Activated T-cell treated with anti-CD3 and anti-CD28 coated beads, Interleukin-2, amount 50 U/mL, for 48 hours (primary cell): ENCODE measurements at places on chromosomes 13 and 19.

- DNase-seq = no peak
Measured at GRCh38 chr13:85434927-85435326, 364.3 kb downstream of the SLITRK6 start.

- DNase-seq = no peak
Measured at GRCh38 chr19:14672188-14672872, 2.3 kb downstream of the ADGRE3 start.

DNA sequence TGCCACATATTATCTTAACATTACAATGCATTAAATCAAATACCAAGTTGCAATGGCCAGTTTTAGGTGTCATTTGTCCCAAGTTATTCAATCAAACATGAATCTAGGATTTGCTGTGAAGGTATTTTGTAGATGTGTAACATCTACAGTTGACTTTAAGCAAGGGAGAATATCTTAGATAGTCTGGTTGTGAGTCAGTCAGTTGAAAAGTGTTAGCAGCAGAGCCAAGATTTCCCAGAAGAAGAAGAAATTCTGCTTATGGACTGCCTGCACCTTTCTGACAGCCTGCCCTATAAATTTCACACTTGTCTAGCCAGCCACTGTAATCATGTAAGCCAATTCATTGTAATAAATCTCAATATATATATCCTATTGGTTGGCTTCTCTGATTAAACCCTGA, 41.3 kb upstream of the INTS6 start:
- no peak for DNase-seq

GRCh38 chr19:47641891-47642485, 33.1 kb downstream of the BICRA start:
- DNase-seq = no peak

- DNase-seq = no peak
Measured at GRCh38 chr13:59680429-59681024, 483.2 kb downstream of the DIAPH3 start.

GRCh38 chr19:17378271-17378670, 1.1 kb upstream of the PLVAP start:
- DNase-seq = no peak

DNA sequence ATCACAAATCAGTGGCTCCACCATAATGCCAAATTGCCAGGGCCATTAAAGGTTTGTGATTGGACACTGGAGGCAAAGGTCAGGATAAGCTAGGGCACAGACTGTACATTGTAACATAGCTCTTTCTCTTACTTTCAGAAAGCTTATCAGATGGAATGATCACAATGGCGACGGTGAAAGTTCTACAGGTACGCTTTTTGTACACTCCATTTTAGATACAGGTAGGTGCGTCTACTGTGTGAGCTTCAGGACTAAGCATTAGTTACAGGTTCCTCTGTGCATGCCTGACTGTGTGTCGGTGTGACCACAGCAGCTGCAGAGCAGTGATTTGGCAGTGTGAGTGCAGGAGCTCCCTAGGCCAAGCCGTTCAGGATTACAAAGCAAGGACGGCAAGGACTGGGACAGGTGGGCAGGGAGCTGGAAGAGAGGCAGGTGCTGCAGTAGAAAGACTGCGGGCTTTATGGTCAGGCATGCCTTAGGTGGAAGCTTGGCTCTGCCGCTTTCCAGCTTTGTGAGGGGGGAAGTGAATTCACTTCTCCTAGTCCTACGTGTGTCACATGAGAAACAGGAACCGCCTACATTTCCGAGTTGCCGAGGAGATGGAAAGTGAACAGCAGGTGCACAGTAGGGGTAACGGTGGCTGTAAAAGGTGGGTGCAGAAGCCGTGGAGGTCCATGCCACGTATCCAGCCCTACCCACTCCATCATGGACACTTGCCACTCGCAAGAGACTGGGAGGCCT, 49.6 kb downstream of the MRPL57 start:
- DNase-seq = no peak

DNA sequence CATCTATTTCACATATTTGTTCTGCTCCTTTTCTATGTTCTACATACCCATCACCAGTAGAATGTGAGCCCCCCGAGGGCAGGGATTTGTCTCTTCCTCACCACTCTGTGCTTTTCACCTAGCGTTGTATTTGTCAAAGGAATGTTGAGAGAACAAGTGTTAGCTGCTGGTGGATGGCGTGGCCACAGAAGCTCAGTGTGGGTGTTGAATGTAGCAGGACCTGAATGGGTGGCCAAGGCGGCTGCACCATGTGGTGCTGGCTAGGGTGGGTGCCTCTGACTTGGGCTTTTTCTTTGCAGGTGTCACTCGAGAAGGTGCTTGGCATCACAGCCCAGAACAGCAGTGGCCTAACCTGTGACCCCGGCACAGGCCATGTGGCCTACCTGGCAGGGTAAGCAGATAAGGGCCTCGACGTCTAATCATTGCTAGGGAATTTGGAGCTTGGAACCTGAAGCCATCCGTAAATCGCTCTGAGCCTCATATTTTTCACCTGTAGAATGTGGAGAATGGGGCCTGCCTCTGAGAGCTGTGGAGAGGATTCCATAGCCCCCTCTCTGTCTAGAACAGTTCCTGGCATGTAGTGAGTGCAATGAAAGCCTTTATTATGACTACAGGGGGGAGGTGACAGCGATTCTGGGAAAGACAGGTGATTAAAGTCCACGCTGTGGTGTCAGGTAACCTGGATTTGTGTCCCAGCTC, 3.9 kb downstream of the WDR62 start:
- DNase-seq = no peak

GRCh38 chr13:67355812-67356476, 125.8 kb upstream of the PCDH9 start:
- DNase-seq = no peak

- no peak for DNase-seq
Measured at GRCh38 chr13:112619730-112620631, 32.0 kb upstream of the TUBGCP3 start.

- no peak for DNase-seq
Measured at GRCh38 chr13:19345158-19345557, 163.5 kb upstream of the TUBA3C start.

- no peak for DNase-seq
Measured at GRCh38 chr19:33821871-33822270, 25.2 kb downstream of the KCTD15 start.

DNA sequence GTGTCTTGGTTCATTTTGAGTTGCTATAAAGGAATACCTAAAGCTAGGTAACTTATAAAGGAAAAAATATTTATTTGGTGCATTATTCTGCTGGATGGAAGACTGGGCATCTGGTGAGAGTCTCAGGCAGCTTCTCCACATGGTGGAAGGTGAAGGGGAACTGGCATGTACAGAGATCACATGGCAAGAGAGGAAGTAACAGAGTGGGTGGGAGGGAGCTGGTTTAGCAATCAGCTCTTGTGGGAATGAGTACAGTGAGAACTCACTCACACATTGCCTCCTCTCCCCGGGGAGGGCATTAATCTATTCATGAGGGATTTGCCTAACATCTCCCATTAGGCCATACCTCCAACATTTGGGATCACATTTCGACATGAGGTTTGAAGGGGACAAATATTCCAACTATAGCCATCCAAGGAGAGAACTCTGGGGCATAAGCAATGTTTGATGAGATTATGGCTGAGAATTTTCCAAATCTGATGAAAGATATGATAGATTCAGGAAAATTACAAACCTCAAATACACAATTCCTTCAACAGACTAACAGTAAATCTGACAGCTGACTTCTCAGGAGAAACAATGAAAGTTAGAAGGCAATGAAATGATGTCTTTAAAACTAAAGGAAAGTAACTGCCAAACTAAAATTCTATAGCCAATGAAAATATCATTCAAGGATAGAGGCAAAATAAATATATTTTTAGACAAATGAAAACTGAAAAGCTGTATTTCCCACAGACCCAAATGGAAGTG, 52.5 kb downstream of the MTUS2 start:
- DNase-seq = no peak

DNA sequence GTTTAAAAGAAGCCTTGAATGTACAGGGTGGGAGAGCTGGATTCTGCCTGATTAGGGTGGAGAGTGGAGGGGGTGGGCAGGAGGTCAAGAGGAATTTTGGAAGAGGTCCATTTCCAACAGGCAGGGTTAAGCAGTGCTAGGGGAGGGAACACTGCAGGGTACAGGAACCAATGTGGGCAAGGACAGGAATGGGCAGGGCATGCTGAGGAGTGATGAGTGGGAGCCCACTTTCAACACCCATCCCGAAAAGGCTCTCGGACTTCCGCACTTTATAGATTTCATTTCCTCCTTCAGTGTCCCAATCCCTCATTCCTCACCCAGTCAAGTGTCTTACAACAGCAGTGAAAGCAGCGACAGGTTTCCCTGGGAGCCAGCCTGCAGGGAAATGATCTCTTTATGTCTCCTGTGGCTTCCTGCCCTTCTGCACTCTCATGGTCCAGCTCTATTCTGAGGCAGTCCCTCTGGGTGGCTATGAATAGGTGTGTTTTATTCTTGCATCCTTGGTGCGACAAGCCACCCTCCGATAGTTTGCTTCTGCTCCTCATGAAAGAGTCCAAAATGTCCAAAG, 50.5 kb upstream of the ZNF507 start:
- no peak for DNase-seq

GRCh38 chr13:106095919-106096318, 439.5 kb downstream of the EFNB2 start:
- no peak for DNase-seq

GRCh38 chr13:103192511-103193135, 126.4 kb upstream of the SLC10A2 start:
- no peak for DNase-seq

GRCh38 chr13:32021785-32022184, 9.8 kb upstream of the FRY start:
- DNase-seq = no peak

GRCh38 chr19:35879770-35880317, 11.5 kb downstream of the APLP1 start:
- DNase-seq = peak; percentile 91

DNA sequence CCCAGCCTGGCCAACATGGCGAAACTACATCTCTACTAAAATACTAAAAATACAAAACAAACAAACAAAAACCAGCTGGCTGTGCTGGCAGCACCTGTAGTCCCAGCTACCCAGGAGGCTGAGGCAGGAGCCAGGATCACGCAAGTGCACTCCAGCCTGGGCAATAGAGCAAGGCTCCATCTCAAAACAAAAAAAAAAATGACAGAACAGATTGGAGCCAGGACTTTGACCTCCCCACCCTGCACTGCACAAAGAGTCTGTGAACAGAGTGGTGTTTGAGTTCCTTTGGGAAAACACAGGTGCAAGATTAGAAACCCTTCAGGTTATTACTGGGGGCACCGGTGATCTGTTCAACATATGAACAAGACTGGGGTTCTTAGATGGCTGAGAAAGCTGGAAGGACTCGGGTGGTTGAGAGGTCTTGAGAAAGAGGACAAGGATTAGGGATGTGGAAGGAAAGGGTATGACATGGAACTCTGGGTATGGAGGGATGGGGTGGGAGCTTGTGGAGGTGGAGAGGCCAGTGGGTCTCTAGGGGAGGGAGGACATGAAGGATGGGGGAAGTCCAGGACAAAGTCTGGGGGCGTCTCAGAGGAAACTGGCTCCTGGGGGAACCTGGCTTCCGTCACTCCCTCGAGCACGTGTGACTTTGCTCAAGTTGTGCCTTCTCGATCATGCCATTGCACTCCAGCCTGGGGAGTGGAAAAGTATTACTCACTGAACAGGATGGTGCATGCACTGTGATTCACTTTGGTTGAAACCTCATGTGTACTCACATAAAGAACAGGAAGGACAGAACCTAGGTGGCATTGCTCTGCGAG, 25.9 kb downstream of the RCN3 start:
- DNase-seq = peak; percentile 74

- no peak for DNase-seq
Measured at GRCh38 chr13:28117689-28118377, 17.5 kb upstream of the FLT3 start.

DNA sequence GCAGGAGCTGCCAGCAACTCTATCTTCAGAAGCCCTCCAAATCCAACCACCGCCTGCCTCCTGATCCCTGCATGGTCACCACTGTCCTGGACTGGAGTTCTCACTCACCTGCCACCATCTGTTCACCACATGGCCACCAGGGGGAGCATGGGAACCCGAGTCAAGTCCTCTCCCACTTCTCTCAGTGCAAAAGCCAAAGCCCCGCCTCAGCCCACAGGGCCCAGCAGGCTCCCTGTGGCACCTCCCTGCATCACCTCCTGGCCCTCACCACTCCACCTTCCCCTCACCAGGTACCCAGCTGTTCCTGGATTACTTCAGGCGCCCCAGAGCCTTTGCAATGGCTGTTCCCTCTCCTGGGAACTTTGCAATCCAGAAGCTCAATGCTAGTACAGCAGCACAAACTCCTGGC, 5.3 kb downstream of the DHPS start:
- DNase-seq = peak; percentile 95

DNA sequence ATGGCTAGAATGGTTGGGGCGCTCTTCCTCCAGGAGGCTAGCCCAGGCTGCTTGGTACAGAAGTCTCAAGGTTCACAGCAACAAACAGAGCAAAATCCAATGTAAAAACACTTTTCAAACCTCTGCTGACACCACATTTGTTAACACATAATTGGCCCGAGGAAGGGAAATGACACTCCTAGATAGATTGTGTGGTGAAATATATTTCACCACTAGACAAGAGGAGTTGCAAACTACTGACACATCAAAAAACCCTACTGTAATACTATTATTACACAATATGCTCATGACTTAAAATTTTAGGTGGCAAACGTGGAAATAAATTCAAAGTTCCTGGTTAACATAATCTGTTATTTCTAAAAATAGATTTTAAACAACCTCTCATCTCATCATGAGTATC, 643.6 kb downstream of the PCDH9 start:
- DNase-seq = no peak

GRCh38 chr19:28288572-28289264, 924.2 kb downstream of the UQCRFS1 start:
- DNase-seq = no peak

- no peak for DNase-seq
Measured at GRCh38 chr13:95020298-95020987, 280.8 kb downstream of the ABCC4 start.

DNA sequence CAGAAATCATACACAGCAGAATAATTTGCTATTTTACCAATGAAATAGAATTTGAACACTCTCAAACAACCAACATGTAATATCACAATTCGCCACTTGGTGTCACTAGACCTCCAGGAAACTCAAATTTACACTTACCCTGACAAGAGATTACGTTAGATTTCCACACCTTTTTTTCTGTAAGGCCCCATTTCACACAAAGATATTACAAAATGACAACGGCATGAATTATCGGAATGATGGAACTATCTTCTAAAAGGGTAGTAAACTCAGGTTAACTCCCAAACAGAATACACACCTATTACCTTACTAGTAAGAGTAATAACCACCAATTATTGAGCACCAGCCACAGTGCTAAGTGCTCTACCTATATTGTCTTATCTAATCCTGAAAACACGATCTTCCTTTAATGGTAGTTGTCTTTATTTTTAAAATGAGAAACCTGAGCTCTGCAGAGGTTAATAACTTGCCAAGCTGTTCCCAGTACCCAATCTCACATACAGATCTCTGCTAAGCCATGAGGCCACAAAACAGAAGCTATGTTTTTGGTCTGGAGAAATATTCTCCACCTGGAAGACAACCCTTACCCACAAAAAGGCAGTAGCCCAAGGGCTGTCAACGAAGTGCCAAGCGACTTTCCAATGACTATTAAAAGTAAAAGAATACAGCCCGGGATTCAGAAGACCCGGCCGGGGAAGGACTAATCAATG, 152.4 kb downstream of the DCLK1 start:
- DNase-seq = no peak
